ENCODE measurements at places on chromosomes 13 and 19. TPM values are rescaled to one million over a fixed set of nuclear protein-coding genes. Genes with fewer than 3 reads are reported as not detected.

ZNF582 gene
- 1.3 TPM for polyA plus RNA-seq

LYPD5 gene
- polyA plus RNA-seq: not detected

ZNF525 gene
- polyA plus RNA-seq: 1.2 TPM

LGALS4 gene
- 10.5 TPM for polyA plus RNA-seq

ZNF66 gene
- 0.69 TPM for polyA plus RNA-seq

METTL21C gene
- not detected for polyA plus RNA-seq

RFPL4A gene
- 0.12 TPM for polyA plus RNA-seq

GRIN3B gene
- not detected for polyA plus RNA-seq

FUT2 gene
- 0.38 TPM for polyA plus RNA-seq
